ENCODE measurements at places on chromosomes 1 and 21. TPM values are rescaled to one million over a fixed set of nuclear protein-coding genes. Genes with fewer than 3 reads are reported as not detected.

Gene MTOR
- 40.0 TPM for total RNA-seq

Gene OLFML2B
- total RNA-seq: 0.21 TPM

Gene HAO2
- total RNA-seq: not detected

Gene PRKAB2
- total RNA-seq: 34.2 TPM

Gene CA14
- total RNA-seq: not detected

Gene BEST4
- total RNA-seq: under 0.01 TPM

Gene NTRK1
- total RNA-seq: under 0.01 TPM
